T-helper 1 cell (primary cell): ENCODE measurements at places on chromosomes 6 and 20.

DNA sequence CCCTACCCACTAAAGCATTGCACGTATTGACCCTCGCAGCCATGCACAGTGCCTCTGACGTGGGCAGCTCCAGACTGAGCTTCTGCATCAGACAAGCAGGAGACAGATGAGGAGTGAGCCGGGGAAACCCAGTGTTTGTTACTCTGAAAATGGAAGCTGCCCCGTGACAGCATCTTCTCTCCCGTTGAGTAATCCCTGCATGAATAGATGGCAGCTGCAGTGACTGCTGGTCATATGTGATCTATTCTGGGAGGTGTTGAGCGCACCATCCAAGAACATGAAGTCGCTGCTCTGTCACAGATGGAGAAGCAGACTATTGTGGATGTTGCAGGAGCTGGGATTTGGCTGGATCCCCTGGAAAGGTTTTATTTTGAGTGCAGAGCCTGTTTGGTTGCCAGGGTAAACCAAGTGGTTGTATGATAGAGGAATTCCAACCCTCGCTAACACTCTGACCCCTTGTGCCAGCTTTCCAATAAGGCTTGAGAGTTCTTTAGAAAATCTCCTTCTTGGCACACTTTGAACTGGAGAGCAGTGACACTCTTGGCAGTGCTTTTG is 242.2 kb downstream of the NRN1 start:
- no peak for DNase-seq

DNA sequence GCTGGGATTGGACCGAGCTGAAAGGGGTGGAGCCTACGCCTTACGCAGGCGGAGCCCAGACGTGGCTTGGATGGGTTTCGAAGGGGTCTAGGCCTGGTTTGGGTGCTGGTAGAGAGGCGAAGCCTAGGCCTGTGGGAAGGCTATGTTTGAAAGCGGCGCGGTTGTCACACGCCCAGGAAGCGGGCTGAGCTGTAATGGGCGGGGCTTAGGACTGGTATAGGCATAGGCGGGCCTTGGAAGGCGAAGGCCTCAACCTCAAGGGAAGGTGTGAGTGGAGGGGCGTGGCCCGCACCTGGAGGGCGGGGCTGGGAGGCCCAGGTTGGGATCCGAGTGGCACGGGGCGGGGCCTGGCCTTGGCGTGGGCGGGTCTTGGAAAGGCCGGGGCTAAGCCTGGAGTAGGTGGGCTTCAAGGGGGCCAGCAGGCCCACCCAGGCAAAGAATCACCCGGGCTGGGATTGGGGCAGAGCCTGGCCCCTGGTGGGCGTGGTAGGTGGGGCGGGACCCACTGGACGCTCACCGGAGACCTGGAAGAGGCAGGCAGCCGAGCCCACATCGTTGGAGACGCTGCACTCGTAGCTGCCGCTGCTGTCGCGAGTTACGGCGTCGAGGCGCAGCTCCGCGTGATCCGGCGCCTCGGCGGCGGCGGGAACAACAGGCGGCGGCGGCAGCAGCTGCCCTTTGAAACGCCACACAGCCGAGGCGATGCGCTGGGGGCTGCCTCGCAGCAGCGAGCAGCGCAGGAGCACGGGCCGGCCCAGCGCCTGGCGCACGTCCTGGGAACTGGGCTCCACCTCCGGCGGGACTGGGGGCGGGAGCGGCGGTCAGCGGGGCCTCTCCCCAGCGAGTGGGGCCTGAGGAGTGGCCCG is 49.0 kb downstream of the MDGA1 start:
- peak; percentile 29 for DNase-seq

GRCh38 chr20:42179768-42180167 is 561.6 kb upstream of the CHD6 start:
- no peak for DNase-seq

GRCh38 chr6:168607272-168608112 is 166.5 kb downstream of the SMOC2 start:
- DNase-seq, result no peak

DNA sequence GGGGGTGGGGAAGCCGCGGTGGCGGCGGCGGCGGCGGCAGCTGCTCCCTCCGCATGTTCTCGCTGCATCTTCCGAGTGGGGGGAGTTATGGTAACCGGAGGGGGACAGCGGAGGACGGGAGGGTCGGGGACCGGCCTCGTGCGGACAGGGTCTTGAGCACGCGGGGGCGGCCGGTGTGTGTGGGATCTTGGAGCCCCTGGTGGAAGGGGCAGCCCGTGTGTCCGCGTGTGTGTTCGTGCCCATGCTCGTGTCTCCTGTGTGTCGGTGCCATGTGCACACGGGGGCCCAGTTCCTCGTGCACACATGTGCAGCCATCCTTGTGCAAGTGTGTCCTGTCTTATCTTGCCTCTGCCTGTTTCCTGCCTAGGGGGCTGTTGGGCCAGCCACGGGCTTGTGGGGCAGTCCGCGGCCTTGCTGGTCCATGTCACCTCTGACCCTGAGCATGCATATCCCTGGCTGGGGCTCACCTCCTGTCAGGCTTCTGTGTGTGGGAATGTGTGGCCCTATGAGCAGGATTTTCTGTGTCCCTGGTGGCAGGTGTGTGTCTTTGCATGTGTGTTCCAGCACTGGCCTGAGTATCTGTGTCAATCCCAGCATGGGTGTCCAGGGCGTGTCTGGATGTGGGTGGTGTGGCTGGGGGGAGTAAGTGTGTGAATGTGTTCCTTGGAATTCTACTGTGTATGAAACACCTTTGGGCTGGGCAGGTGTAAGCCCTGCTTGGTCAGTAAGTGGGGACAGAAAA is 8.5 kb downstream of the SYNGAP1 start:
- no peak for DNase-seq

GRCh38 chr6:170297576-170298330 is 6.9 kb upstream of the DLL1 start:
- no peak for DNase-seq

- no peak for DNase-seq
Observed at GRCh38 chr20:5767493-5768098, 17.4 kb downstream of the SHLD1 start.

- no peak for DNase-seq
Observed at GRCh38 chr6:42449917-42450476, 1.7 kb downstream of the TRERF1 start.

- no peak for DNase-seq
Observed at GRCh38 chr6:104700371-104701185, 159.1 kb downstream of the HACE1 start.
